ENCODE measurements at places on chromosomes 3 and 15. TPM values are rescaled to one million over a fixed set of nuclear protein-coding genes. Genes with fewer than 3 reads are reported as not detected.

EMC7 gene
- polyA plus RNA-seq: 150 TPM

SEMA5B gene
- polyA plus RNA-seq: 10.3 TPM

PP2D1 gene
- not detected for polyA plus RNA-seq

BOC gene
- 3.8 TPM for polyA plus RNA-seq

CTXN2 gene
- not detected for polyA plus RNA-seq

LYZL4 gene
- not detected for polyA plus RNA-seq

LRRC31 gene
- not detected for polyA plus RNA-seq

ITGA11 gene
- 1.4 TPM for polyA plus RNA-seq

FANCI gene
- polyA plus RNA-seq: 1.3 TPM

TICRR gene
- under 0.01 TPM for polyA plus RNA-seq

HRG gene
- polyA plus RNA-seq: not detected

ZNF502 gene
- 2.9 TPM for polyA plus RNA-seq

COL6A5 gene
- polyA plus RNA-seq: not detected

RTP4 gene
- 1.7 TPM for polyA plus RNA-seq

GOLGA6L10 gene
- polyA plus RNA-seq: 0.58 TPM

ALDH1A2 gene
- 3.3 TPM for polyA plus RNA-seq

GABRB3 gene
- 0.23 TPM for polyA plus RNA-seq

PLA2G4B gene
- 16.0 TPM for polyA plus RNA-seq

CA12 gene
- 0.07 TPM for polyA plus RNA-seq

SHQ1 gene
- polyA plus RNA-seq: 14.3 TPM

ST8SIA2 gene
- polyA plus RNA-seq: 1.2 TPM

SPESP1 gene
- polyA plus RNA-seq: 4.2 TPM

DGKG gene
- polyA plus RNA-seq: 12.3 TPM

PLSCR5 gene
- not detected for polyA plus RNA-seq

IQCH gene
- polyA plus RNA-seq: 0.29 TPM

CFAP100 gene
- polyA plus RNA-seq: not detected

CCR3 gene
- not detected for polyA plus RNA-seq

ENTPD3 gene
- 0.25 TPM for polyA plus RNA-seq

SERINC4 gene
- 0.29 TPM for polyA plus RNA-seq

ROBO1 gene
- polyA plus RNA-seq: 2.8 TPM

RLBP1 gene
- not detected for polyA plus RNA-seq

FGF7 gene
- polyA plus RNA-seq: 12.6 TPM

CPLX3 gene
- 14.6 TPM for polyA plus RNA-seq

UBR1 gene
- polyA plus RNA-seq: 3.8 TPM

SPATA12 gene
- polyA plus RNA-seq: not detected

TRPM1 gene
- 0.06 TPM for polyA plus RNA-seq

GP9 gene
- polyA plus RNA-seq: not detected

STRIT1 gene
- 4.2 TPM for polyA plus RNA-seq
